ENCODE measurements at places on chromosomes 13 and 19.

- no peak for DNase-seq
Measured at GRCh38 chr19:49447485-49448431, 3.9 kb downstream of the PIH1D1 start.

- DNase-seq: no peak
Measured at GRCh38 chr13:114152831-114153371, 20.5 kb upstream of the RASA3 start.

DNA sequence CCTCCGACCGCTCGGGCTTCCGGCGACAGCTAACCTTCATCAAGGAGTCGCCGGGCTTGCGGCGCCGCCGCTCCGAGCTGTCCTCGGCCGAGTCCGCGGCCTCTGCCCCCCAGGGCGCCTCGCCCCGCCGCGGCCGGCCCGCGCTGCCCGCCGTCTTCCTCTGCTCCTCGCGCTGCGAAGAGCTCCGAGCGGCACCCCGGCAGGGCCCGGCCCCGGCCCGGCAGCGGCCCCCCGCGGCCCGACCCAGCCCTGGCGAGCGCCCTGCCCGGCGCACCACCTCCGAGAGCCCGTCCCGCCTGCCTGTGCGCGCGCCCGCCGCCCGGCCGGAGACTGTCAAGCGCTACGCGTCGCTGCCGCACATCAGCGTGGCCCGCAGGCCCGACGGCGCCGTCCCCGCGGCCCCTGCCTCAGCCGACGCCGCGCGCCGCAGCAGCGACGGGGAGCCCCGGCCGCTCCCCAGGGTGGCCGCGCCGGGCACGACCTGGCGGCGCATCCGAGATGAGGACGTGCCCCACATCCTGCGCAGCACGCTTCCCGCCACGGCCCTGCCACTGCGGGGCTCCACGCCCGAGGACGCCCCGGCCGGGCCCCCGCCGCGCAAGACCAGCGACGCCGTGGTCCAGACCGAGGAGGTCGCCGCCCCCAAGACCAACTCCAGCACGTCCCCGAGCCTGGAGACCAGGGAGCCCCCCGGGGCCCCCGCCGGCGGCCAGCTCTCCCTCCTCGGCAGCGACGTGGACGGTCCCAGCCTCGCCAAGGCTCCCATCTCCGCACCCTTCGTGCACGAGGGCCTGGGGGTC lies 9.6 kb downstream of the C19orf25 start:
- DNase-seq: no peak

DNA sequence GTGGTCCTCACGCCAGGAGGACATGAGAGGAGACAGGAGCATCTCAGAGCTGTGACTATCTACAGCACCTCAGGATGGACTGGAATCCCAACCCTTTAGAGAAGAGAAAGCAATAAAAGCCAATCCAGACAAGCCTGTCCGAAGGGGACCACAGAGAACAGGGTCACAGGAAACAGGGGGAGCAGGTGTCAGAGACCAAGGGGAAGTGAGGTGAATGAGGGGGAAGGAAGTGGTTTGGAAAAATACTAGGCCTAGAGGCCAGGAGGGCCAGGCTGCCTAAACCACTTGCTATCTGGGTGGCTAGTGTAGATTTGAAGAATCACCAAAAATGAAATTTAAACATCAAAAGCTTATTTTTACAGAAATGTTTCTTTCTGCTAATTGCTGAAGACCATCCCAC lies 16.2 kb downstream of the TMTC4 start:
- no peak for DNase-seq

- no peak for DNase-seq
Measured at GRCh38 chr19:45933759-45934158, 19.2 kb upstream of the NANOS2 start.

DNA sequence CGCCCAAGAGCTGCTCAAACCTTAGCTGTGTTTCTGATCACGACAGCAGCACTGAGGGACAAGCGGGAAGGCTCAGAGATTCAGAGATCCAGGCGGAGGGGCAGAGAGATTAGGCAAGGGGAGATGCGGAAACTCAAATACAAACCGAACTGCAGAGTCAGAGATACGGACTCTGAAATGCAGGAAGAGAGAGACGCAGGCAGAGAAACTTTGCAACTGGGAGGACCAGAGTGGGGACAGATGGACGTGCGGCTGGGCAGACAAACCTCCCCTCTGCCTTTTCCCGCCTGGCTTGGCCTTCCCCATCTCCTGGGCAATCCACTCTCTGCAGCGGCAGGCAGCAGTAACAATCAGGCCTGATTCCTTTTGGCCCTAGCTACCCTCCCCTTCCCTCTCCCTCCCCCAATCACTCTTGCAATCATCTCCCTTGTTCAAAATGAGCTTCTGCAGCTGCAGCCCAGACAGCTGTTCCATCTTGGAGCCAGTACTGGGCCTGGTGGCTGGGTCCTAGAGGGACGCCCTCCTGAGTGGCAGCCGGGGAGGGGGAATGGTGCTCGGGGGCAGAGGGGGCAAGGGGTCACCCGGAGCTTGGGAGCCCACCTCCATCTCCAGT lies 29.7 kb downstream of the OLFM2 start:
- no peak for DNase-seq

GRCh38 chr19:58182577-58182988 lies 278 bp upstream of the ZNF274 start:
- no peak for DNase-seq

Data from osteocyte (in vitro differentiated cells).